ENCODE measurements at places on chromosomes 3 and 15.

DNA sequence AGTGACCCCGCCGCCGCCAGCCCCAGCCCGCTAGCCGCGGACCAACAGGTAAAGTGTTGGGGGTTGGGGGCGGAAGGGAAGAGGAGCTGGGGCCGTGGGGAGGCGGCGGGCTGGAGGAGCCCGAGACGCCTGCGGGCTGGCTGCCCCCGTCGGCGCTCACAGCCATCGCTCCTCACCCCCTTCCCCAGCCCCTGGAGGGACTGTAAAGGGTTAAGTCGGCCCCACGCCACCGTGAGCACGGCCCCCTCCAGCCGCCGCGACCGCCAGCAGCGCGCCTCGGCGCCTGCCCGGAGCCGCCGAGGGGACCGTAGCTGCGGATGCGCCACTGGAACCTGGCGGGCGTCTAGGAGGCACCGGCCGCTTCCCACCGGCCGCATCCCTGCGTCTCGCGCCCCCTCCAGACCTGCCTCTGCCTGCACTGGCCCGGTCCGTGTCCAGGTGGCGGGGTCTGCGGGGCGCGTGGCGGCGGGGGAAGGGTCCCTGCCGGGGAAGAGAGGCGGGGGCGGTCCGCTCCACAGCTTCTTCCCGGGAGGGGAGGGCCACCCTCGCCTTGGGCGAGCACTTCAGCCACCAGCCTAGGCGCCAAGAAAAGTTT is 522 bp downstream of the MED12L start:
- no peak for DNase-seq

DNA sequence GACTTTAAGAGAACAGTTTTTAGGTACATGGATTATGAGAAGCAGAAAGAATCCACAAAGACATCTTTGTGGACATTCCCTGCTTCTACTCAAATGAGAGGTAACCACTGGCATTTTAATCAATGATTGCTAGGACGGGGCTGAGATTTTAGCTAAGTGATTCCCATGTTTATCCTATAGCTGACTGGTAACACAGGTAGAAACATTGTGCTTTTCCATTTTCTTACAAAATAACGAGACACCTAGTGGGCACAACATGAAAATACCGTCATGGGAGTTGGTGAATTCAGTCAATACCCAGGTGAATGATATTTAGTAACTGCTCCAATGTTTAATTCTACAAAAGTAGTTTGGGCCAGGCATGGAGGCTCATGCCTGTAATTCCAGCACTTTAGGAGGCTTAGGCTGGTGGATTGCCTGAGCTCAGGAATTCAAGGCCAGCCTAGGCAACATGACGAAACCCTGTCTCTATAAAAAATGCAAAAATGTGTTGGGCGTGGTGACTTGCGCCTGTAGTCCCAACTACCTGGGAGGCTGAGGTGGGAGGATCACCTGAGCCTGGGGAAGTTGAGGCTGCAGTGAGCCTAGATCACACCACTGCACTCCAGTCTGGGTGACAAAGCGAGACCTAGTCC is 37.2 kb upstream of the DENND4A start:
- DNase-seq, result peak; percentile 47

- no peak for DNase-seq
Observed at GRCh38 chr15:66014635-66015182, 145.4 kb downstream of the RAB11A start.

DNA sequence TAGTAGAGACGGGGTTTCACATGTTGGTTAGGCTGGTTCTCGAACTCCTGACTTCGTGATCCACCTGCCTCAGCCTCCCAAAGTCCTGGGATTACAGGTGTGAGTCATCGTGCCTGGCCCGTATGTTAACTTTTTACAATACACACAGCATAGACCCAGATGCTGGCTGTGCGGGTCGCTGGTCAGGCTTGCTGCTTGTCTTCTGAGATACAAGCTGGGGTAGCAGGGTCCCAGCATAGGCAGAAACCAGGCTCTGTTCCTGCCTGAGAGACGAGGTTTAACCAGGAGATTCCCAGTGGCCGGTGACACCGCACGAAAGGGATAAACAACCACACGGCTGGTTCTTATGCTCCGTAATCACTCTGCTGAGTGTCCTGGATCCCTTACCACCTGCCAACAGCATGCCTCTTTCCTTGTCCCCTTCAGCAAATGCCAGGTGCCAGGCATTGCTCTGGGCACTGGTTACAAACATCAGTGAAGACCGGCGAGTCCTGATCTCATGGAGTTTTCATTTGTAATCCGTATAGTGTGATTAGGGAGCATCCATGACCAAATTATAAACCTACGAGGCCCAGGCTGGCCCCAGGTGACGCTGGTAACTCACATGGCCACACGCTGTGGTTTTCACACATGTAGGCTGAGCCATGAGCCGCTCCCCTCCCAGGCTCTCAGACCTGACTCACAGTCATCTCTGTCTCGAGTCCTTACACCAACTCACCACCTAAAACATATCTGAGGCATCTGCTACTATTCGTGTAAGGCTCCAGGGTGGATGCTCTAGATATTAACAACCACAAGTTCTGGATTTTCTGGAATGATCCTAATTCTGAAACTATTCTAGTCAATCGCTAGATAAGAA is 125.7 kb downstream of the PDZRN3 start:
- DNase-seq, result no peak

DNA sequence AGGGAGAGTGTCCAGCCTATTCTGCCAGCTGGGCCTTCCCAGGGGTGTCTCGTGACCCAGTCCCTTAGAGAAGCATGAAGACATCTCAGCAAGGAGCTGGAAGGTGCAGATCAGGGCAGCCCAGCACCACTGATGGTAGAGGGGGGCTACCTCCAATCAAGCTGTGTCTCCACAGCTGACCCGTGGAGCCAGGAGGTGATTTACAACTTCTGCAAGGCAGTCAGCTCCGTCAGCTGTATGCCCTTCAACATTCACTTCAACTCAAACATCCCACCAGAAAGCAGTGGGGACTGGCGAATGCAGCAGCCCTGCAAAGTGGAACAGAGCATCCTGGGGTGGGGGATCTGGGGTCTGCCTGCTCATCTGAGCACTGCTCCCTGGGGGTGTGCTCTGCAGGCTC is 32.6 kb upstream of the FRG2C start:
- DNase-seq, result no peak

GRCh38 chr3:54026543-54026942 is 95.8 kb upstream of the CACNA2D3 start:
- DNase-seq, result no peak
